ENCODE measurements at places on chromosomes 7 and 10. TPM values are rescaled to one million over a fixed set of nuclear protein-coding genes. Genes with fewer than 3 reads are reported as not detected.

Gene PVRIG
- not detected for total RNA-seq

Gene PNLIPRP3
- not detected for total RNA-seq

Gene AFAP1L2
- total RNA-seq, result 27.7 TPM

Gene ABCA13
- total RNA-seq, result not detected

Gene ZNF117
- total RNA-seq, result 4.8 TPM

Gene MKX
- 0.14 TPM for total RNA-seq

Gene SAMD9L
- total RNA-seq, result 27.7 TPM

Gene INMT
- total RNA-seq, result 0.05 TPM

Gene MYO1G
- 0.17 TPM for total RNA-seq

Gene ZNF239
- total RNA-seq, result 0.51 TPM
